ENCODE measurements at places on chromosomes 3 and 15.

GRCh38 chr3:194046995-194047645 lies 88.8 kb upstream of the HES1 start:
- DNase-seq = no peak

DNA sequence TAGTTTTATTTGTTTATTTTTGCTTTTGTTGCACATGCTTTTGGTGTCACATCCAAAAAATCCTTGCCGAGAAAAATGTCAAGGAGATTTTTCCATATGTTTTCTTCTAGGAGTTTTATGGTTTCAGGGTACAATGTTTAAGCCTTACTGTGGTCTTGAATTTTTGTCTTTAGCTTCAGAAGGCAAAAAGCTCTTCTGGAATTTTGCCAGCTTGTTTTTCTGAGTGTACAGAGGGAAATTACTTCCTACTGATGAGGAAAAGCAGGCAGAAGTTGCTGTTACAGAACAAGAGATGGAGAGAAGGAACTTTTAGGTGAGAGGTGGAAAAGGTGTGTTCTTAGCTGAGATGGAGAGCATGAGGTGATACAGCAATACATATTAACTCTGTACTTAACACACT lies 59.6 kb downstream of the UBE2E2 start:
- DNase-seq = no peak

- no peak for DNase-seq
Measured at GRCh38 chr3:111954228-111954990, 24.4 kb upstream of the ABHD10 start.

DNA sequence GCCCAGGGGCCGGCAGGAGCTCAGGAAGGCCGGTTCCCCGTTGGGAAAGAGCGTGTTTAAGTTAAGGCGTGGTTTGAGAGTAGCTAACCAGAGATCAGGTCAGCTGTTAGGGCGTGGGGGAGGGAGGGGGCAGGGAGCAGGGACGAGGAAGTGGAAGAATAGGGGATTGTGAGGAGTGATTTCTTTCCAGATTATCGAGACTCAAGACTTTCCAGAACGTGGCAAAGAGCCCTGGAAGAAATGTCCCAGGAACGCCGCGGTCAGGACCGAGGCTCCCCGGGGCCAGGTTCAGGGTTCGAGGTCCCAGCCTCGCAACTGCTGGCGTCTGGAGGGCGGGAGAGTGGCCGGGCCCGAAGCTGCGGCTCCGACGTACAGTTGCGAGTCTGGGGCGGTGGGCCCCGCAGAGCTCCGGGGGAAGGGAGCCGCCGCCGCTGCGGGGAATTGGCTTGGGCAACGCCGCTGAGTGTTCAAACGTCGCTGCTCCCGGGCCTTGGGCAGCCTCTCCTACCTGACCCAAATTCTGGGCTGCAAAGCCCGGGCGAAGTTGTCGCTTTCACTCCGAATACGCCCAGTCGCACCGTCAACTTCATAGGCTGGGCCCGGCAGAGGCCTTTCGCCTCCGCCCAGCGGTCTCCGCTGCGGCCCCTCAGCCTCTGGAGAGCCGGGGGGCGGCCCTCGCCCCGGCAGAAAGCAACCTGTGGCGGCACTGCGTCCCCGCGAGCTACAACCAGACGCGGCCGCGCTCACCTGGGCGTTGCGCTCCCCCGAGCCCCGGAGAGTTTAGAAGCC lies 9.5 kb downstream of the ISL2 start:
- DNase-seq = peak; percentile 65

DNA sequence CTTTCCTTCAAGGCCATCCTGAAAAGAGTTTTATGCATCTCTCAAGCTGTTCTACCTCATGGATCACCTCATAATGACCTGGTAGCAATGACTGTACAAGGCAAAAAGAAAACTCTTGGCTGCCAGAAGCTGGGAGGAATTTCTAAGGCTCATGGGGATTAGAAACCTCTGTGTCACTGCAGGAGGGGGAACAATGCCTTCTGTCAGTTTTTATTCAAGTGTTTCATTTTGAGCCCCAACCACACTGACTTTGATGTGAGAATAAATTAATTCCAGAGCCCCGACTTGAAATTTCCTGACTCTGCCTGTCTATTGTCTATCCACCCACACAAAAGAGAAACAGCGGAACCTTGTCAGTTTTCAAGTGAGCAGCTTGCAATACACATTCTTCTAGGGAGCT lies 58.7 kb upstream of the MRPL3 start:
- no peak for DNase-seq

GRCh38 chr3:26353097-26353496 lies 269.5 kb upstream of the LRRC3B start:
- no peak for DNase-seq

DNA sequence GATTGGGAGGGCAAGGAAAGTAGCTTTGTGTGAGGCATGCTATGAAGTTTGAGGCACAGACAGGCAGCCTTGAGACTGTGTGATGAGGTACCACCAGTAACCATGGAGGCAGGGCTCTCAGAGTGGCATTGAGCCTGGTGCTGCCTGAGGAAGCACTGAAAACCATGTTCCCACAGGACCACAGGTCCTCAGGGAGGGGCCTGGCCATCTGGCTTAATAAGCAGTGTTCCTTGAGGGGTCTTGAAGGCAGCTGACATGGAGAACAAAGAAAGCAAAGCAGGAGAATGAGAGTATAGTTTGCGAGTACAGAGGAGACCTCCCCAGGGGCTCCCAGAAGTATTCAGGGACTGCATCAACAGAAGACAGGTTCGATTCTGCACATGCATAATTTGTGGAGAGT lies 346.6 kb downstream of the EPHB1 start:
- DNase-seq = no peak

- DNase-seq = no peak
Measured at GRCh38 chr15:70788114-70789049, 25.0 kb upstream of the UACA start.

GRCh38 chr3:18301781-18302180 lies 123.4 kb downstream of the SATB1 start:
- DNase-seq = no peak

GRCh38 chr3:69491975-69492374 lies 106.1 kb upstream of the FRMD4B start:
- no peak for DNase-seq

DNA sequence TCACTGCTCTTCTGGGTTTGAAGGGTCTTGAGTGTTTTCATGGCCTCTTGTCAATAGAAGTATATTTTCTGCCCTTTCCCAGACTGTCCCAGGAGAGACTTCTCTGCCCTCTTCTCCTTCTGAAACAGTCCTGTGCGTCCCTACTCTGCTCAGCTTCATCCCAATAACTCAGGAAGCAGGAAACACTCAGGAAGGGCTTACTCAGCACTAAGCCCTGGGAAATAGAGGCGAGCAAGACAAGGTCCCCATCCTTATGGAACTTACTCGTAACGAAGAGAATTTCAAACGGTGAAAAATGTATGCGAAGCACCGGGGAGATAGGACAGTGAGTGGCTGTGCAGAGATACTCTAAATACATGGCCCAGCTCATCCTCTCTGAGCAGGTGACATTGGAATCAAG lies 52.8 kb upstream of the TFRC start:
- no peak for DNase-seq

- no peak for DNase-seq
Measured at GRCh38 chr15:25543196-25543595, 104.4 kb upstream of the UBE3A start.

DNA sequence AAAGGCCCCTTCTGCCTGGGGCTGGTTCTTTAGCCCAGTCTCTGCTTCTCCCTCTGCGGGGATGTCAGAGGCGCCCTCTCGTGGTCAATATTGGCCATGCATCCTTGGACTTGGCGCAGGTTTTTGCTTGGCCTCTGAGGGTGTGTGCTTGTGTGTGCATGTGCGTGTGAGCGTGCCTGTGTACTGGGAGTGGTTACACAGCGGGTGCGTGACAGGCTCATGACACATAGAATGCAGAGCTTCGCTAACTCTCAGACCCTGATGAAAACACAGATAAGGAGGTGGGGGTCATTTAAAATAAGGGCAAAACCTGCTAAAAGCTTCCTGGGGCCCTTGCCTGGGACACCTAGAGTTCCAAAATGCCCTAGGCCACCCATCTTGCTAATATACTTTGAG lies 160.9 kb downstream of the SMAD6 start:
- peak; percentile 84 for DNase-seq

DNA sequence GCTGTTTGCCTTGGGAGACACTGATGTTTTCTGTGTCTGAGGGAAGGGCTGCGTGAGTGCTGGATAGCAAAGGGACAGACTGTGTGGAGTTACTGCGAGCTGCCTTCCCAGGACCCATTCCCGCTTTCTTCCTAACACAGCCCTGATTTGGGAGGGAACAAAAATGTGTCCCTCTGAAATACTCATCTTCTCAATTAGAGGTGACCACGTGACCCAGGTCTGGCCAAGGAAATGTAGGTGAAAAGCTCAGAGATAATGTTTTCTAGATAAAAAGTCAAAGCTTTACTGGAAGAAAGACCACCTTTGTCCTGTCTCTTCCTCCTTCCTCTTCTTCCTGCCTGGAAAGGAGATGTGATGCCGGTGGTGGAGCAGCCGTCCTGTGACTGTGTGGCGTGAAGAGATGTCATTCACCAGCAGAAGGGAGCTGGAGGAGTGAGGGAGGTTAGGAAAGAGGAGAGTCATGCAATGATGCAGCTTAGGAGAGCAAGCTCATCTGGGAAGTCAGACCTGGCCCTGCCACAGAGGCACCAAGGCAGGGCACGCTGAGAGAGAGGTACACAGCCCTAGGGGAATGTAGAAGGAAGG lies 105.6 kb downstream of the CHSY1 start:
- no peak for DNase-seq

- no peak for DNase-seq
Measured at GRCh38 chr3:151818361-151818760, 4.4 kb downstream of the AADAC start.

DNA sequence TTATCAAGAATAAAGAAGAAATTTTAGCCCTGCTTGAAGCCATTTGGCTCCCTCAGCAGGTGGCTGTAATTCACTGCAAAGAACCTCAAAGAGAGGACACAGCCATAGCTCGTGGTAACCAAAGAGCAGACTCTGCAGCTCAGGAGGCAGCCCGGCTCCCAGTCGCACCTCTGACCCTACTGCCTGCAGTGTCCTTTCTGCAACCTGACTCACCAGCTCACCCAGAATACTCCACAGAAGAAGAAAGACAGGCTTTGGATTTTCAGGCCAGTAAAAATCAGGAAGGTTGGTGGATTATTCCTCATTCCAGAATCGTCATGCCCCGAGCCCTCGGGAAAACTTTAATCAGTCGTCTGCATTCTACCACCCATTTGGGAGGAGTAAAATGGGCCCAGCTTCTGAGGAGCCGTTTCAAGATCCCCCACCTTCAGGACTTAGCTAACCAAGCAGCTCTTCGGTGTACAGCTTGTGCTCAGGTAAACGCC lies 38.6 kb downstream of the ZBTB11 start:
- peak; percentile 16 for DNase-seq

- no peak for DNase-seq
Measured at GRCh38 chr3:70726961-70727360, 414.5 kb upstream of the MDFIC2 start.

DNA sequence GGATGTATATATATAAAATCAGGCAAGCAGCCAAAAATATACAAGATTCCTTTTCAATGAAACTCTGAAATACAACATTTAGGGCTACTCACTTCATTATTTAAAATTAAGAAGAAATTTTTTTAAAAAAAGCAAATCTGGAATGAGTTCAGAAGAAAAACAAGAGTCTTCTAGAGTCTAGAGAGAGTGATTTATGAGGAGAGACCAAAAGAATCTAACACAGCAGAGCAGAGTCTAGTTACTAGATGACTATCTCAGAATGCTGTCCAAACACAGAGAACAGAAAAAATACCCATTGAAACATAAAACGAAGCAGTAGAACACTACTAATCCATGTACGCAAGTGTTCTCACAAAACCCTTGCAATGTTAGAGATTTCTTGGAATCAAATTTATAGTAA lies 275.2 kb upstream of the CBLB start:
- no peak for DNase-seq

All from iPS-NIHi11 (cell line).